Stimulated activated CD4-positive, alpha-beta T cell treated with anti-CD3 and anti-CD28 coated beads, Interleukin-1b, Interleukin-23, amount 100 ng/mL, for 48 hours (primary cell): ENCODE measurements at places on chromosomes 7 and 10.

- no peak for DNase-seq
These were observed 23.5 kb downstream of the FAM241B start for GRCh38 chr10:69653561-69653960.

GRCh38 chr7:141838581-141838980 is 2.7 kb downstream of the PRSS37 start:
- DNase-seq, result no peak

DNA sequence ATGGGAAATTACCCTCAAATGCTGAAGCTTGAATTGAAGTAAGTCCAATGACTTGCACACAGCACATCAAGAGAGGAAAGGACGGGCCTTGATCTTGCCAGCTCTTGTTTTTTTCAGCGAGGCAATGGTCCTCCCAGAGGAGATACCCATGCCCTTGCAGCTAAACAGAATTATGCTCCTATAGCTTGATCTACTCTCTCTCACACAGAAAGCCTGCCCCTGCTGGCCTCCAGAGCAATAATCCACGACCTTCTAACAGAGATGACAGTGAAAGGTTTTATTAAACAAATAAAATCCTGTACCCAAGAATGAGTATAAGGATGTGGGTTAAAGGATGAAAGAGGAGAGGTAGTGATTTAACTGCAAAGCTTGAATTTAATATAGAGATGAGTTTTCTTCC is 268.0 kb downstream of the ADRA2A start:
- DNase-seq, result no peak

- DNase-seq, result peak; percentile 18
These were observed 17.5 kb upstream of the LYZL2 start for GRCh38 chr10:30647089-30647488.

DNA sequence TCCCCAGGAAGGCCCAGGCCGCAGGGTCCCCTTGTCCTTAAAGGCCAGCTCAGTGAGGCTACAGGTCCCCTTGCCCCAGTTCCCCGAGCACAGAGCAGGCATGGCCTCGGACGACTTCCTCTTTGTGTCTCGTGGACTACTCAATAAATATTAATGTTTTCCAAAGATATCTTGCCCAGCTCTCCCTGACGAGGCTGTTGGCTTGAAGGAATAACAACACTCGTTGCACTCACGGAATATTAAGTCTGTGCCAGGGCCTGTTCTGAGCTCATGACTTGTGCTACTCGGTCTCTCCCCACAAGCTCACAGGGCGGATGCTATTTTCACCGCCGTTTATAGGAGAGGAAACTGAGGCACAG is 68.2 kb downstream of the CUX1 start:
- DNase-seq, result no peak

DNA sequence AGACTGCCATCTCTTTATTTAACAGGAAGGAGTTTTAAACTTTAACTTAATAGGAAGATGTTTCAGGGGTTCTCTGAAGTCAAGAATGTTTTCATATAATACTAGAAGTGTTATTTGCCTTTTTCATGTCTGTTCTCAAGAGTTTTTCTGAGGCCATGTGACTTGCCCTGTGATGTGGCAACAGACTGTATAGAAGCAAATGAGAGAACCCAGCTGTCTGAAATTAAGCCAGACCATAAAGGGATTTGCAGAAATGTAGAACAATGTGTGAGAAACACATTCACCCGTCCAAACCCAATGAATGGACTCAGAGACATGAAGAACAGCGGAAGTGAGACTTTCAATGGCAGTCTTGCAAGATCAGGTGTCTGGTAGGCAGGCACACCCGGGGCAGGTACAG is 23.8 kb downstream of the MAPK8 start:
- no peak for DNase-seq

DNA sequence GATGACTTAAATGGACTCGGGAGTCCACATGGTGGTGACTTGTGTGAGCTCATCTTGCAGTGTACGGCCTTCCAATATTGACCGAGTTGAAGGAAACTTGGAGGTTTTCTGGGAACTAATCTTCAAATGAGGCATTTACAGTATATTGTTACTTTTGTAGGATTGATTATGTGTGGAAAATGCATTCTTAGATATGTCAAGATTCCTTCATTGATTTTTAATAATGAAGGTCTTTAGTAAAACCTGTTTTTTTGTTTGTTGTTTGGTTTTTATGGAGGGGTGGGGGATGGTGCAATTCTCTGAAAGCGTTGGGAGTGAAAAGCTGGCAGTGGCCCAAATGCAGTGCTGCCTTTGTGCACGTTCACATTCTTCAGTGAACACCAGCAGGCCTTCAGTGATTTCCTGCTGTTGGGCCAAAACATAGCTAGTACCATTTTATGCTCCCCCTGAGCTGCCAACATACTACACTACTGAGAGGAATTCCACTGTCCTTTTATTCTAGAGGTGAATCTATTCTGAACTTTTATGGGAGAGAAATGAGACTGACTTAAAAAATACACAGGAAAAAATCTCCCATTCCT is 50.4 kb downstream of the CCNY start:
- no peak for DNase-seq

- DNase-seq, result peak; percentile 70
These were observed at the start of gene TSPAN13 for GRCh38 chr7:16753102-16753931. Gene TSPAN13, plus strand, starts transcription at chr7:16753755. Its CDS starts 213 bp downstream, at chr7:16753968.

- DNase-seq, result no peak
These were observed 213.1 kb downstream of the DIP2C start for GRCh38 chr10:476455-476780.

DNA sequence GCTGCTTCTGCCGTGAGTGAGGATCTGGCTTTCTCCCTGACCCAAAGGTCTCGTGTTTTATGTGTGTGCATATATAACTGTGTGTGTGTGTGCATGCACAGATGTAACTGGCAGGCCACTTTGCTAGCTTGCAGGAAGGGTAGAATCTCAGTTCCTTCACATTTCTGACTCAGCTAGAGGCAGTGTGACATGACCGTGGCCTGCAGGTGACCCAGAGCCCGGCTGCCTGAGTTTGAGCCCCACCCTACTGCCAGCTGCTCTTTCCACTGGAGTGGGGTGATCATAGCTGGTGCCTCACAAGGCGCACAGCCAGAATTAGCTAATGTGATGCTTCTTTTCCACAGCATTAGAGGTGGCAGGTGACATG is 9.3 kb upstream of the MYL7 start:
- DNase-seq, result no peak

DNA sequence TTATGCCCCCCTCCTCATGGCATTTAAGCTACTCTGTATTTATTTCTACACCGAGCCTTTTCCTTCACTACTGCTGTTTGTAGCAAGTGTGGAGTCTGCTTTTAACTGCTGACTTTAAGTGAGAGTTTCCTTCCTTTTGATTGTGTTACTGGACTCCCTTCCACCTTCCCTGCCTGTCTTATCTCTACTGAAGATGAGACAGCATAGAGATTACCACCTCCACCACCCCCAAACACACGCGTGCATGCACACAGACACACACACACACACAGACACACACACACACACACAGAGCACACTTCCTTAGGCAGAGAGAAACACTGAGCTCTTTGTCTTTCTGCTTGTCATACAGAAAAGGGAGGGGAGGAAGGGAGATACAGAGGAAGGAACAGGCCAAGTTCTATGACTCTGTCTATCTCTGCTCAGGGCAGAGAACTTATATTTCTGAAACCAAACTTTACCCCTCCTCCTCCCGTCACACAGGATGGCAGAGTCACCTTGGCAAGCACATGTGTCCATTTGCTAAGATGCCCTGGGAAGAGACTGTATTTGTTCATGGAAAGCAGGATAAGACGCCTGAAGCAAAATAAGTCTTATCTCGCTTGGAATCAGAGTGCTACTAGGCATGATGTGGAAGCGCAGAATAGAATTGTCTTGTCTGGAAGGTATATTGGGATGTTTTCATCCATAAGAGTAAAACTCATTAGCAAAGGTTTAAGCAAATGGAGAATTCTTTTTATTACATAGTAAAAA is 81.8 kb upstream of the CAV2 start:
- no peak for DNase-seq

- no peak for DNase-seq
These were observed 3.2 kb upstream of the VSIR start for GRCh38 chr10:71776481-71776925.

DNA sequence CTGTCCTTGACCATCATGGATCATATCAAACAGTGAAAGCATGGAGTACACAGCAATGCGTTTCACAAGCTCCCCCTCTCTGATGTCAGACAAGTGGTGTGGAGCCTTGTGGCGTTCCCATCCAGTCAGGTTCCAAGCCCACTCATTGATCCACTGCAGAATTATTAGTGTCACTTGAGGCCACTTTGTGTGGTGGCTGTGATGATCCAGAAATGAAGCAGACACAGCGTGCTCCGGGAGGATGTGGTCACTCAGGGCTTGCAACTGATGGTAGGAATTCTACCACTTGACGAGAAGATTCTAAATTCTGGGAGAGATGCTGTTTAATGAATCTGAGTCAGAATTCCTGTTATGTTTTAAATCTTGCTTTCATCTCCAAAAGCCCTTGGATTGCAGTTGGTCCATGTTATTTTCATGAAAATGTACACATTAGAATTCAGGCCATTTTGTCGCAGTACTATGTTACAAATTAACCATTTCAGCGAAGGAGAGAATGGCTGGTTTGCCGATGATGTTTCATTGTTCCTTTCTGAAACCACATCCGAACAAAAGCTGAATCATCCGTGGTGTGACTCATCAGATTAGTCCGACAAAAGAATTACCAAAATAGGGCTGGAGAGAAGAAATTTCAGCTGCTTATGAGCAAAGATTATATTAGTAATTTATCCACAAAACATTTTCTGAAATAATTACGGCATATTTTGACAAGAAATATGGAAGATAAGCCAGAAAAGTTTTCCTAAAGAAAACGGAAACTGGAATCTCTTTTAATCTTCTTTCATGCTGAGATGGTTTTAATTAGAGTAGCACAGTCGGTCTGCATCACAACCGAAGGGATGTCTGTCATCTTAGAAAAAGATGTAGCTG is 48.1 kb downstream of the INSYN2A start:
- no peak for DNase-seq

DNA sequence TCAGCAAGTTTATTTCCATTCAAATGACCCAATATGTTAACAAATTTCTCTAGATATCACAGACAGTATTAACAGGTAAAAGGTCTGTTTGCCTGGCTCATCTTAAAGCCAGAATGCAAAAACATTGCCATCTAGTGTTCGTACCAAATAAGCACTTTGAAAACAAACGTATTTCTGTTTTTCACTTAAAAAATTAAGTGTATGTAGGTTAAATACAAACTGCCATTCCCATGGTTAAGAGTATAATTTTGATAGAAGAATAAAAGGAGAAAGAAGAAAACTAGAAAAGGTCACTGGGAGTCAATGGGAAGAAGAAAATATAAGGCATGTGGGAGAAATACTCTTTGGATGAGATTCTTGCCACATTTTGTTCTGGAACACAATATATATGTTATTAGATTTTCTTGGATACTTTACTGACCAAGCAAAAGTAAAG is 51.0 kb downstream of the ORC5 start:
- no peak for DNase-seq

DNA sequence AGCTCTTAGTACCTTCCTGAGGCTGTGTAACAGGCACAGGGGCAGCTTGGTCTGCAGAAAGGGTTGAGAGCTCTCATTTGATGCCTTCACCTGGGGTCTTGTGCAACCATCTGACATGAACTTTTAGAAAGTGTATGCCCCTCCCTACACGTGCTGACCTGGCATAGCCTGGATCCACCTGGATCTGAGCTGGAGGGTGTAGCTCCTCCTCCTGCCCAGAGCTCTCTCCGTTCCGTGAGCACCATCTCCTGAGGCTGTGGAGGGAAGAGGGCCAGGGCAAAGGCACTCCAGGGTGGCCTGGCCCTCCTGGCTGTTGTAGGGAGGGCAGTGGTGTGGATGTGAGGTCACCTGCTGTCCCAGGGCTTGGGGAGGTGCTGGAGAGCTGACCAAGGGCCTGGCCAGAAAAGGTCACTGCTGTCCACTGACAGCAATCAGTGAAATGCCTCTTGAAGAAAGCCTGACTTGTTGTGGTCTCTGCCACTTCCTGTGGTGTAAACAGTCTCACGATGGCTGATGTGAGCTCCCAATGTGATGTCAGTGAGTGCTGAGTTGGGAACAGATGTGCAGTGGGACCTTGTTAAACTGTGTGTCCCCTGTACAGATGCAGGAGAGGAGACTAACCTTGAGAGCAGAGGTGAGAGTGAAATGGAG is 23.0 kb downstream of the AMZ1 start:
- DNase-seq, result peak; percentile 27

GRCh38 chr10:64574371-64574770 is 1053.2 kb downstream of the REEP3 start:
- DNase-seq, result no peak

DNA sequence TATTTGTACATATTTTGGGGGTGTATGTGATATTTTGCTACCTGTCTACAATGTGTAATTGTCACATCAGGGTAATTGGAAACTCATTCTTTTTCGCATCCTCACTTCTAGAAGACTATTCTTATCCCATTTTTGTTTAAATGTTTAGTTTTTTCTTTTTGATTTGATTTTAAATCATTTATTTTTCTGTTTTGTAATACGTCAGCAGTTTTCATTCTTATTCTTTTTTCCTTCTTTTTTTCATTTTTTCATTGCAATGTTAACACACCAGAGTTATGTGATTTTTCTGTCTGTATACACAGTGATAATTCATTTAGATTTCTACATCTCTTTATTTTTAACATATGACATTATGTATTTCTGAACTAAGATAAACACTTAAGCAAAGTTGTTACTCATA is 85.5 kb downstream of the SLC13A1 start:
- DNase-seq, result no peak

GRCh38 chr7:80772347-80772993 is 134.0 kb downstream of the CD36 start:
- no peak for DNase-seq

DNA sequence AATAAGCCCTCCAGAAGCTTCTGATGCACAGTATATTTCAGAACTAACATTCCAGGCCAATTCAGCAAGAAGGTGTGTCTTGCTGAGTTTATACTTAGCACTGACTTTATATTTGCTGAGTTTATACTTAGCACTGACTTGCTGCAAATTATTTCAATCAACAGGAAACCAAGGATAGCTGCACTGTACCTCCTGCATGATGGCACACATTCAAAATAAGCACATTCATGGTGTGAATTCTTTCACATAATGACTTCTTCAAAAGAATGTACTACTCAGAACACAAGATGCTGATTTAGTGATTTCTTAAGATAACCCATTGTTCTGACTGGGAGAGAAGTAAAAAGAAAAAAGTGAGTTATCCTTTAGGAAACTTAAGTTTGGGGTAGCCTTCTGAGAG is 52.0 kb downstream of the JAZF1 start:
- DNase-seq, result no peak
